Stimulated activated CD4-positive, alpha-beta T cell treated with anti-CD3 and anti-CD28 coated beads, TNF-alpha, amount 100 ng/mL, for 24 hours (primary cell): ENCODE measurements at places on chromosomes 4 and X.

- DNase-seq = no peak
These were observed 17.8 kb downstream of the EGF start for GRCh38 chr4:109930464-109930863.

GRCh38 chr4:122831515-122832196 is 5.0 kb downstream of the FGF2 start:
- DNase-seq = no peak

GRCh38 chr4:165502916-165503907 is 124.4 kb downstream of the CPE start:
- no peak for DNase-seq

DNA sequence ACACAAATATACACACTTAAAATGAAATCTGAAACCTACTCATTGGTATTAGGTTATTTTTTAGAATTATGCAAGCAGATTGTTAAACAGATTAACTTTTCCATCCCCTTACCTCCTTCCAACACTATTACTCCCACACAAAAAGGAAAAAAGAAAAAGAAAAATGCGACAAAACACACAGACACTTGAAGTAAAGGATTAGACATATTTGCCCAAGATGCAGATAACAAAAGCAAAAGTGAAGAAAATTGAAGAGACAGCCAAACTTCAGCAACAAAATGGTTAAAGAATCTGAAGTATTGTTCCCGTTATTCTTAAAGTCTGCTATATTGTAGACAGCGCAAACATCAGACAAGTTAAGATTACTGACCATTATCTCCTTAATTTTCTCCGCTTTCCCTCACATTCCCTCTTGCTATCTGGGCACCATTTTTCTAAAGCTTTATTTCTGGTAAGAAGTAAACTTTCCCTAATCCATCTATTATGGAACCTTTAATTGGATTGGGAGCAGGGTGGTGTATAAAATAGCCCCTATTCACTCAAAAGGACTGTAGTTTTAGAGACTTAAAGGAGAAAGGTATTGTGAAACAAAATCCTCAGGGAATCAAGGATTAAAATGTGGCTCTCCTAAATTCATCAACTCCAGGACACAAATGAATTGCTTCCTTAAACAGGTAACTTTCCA is 34.7 kb upstream of the MAB21L2 start:
- DNase-seq = no peak

DNA sequence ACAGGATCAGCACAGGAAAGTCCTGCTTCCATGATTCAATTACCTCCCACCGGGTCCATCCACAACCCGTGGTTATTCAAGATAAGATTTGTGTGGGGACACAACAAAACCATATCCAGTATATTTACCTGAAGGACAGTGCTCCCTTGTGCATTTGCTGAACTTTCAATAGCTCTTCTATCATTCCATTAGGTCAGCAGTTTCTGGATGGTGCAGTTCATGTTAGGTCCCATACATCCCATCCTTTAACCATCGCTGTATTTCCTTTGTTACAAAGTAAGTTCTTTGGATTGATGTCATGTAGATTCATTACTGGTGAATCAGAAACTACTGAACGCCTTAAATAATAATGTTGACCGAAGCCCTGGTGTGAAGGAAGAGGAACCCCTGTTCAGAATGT is 775.9 kb downstream of the TRIML1 start:
- DNase-seq = no peak

- DNase-seq = no peak
These were observed 809.7 kb upstream of the NDST4 start for GRCh38 chr4:115923152-115923551.

DNA sequence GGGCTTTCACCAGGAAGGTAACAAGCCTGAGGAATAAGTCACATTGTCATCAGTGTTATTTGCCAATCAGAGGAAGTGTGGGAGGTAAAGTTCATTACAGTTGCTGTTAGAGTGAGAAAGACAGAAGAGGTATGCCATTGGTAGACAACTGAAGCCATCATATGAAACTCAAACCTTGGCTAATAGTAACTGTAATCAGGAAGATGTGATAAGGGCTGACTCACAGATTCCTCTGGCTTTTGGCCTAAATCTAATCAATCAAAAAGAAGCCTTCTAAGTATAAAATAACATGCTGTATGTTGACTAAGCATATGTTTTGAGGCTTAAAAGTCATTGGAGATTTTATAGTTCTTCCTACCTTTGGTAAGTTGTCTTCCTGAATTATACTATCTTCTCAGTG is 242.8 kb downstream of the PCDH7 start:
- DNase-seq = no peak

GRCh38 chr4:113673450-113673849 is 88.1 kb downstream of the CAMK2D start:
- DNase-seq = no peak

- no peak for DNase-seq
These were observed 460.3 kb downstream of the ZIC3 start for GRCh38 chrX:138026211-138026610.
